ENCODE measurements at places on chromosomes 2 and 18.
A peak's percentile ranks its signal among the peaks of the same experiment; 100 is the strongest.

- DNase-seq, result no peak
These were observed 892 bp downstream of the CELF4 start for GRCh38 chr18:37564711-37565100.

- DNase-seq, result no peak
These were observed 1407.1 kb upstream of the ACVR2A start for GRCh38 chr2:146437712-146438111.

DNA sequence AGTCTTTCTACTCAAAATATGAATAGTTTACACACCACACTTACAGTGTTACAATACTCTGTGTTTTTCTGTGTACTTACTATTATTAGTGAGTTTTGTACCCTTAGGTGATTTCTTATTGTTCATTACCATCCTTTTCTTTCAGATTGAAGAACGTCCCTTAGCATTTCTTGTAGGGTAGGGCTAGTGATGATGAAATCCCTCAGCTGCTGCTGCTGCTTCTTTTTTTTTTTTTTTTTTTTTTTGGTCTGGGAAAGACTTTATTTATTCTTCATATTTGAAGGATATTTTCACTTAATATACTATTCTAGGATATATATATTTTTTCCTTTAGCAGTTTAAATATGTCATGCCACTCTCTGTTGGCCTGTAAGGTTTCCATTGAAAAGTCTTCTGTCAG lies 29.0 kb upstream of the SERPINB2 start:
- no peak for DNase-seq

DNA sequence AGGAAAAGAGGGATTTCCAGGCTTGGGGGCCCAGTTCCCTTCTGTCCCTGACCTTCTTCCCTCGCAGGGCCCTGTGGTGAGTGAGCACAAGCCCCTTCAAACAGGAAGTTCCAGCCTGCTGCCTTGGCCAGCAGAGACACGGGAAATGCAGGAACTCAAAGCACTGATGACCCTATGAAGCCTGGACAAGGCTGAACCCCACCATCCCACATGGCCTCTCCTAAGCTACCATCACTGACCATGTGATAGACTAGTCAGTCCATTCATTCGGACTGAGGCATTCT lies 196.4 kb downstream of the TNS1 start:
- DNase-seq, result no peak

DNA sequence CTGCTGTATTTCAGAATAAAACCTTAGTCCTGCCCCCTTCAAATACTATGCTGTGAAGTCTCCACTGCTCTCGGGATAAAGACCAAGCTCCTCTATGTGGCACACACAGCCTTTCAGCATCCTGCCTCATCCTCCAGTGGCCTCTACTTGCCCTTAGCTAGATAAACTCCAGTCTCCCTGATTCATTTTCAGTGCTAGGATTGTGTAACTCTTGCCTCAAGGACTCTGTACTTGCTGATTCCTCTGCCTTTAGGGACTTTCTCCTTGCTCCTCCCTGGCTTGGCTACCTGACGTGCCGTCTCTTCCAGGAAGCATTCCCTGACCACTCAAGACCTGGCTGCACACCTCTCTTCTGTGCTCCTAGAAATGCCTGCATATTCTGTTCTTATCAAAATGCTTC lies 416.7 kb downstream of the MTX2 start:
- DNase-seq, result no peak

GRCh38 chr2:170368370-170368769 lies 190.4 kb downstream of the MYO3B start:
- no peak for DNase-seq

GRCh38 chr18:48113691-48114090 lies 183.2 kb upstream of the SMAD2 start:
- no peak for DNase-seq

DNA sequence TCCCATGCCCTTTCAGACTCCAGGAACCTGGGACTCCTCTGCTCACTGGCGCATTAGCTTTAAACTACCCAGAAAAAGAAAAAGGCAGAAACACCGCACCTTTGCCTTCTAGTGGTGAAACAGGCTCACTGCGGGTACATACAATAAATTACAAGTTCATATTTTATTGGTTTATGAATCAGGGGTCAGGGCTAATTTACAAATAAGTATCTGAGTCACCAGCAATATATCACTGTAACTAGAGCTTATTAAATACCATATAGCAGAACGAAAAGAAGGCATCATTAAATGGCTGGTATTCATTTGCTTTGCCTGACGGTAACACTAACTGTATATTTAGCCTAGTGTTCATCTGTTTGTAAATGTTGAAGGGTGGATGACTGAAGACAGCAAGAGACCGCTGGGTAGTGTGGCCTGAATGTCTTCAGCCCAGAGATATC lies 26.9 kb upstream of the DTNB start:
- no peak for DNase-seq

DNA sequence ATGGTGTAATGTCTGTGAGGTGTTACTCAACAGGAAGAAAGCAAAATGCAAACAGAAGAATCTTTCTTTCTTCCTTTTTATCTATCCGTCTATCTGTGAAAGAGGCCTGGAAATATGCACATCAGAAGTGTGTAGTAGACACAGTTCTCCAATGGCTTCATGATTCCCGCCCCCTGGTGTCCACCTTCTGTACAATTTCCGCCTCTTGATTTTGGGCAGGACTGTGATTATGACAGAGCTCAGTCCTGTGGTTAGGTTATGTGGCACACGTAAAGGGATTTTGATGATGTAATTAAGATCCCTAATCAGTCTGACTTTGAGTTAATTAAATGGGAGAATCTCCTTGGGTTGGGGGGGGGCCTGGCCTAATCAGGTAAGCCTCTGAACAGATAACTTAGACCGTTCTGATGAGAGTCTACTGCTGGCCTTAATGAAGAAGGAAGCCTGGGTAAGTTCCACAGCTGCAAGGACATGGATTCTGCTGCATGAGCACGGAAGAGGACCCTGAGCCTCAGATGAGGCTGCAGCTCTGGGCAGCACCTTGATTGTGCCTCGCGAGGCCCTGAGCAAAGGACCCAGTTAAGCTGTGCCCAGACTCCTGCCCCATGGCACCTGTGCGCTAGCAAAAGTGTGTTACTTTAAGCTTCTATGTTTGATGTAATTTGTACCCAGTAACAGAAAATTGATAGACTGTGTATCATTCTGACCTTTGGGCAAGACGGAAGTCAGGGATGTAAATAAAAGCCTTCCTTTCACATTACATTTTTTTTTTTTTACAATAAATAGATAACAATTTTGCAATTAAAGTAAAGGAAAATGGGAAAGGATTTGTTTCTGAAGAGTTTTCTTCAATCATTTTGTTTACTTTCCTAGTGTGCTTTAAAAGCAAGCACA lies 11.3 kb upstream of the KCNF1 start:
- DNase-seq, result no peak

DNA sequence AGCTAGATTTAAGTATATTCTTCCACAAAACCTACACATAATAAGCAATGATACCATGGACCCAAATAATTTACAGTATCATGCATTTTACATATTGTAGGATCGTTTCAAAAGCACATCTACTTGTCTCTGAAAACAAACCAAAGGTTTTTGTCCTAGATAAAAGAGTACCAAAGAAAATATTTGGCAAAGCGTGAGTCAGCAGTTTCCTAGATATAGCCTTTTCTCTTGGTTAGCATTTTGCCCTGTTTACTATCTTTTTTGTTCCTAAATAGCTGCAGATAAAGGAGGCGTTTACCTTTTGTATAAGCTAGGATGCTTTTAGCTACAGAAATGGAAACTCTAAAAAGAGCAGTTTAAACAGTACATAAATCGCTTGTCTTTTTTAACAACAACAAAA lies 305.8 kb upstream of the GULP1 start:
- DNase-seq, result no peak

DNA sequence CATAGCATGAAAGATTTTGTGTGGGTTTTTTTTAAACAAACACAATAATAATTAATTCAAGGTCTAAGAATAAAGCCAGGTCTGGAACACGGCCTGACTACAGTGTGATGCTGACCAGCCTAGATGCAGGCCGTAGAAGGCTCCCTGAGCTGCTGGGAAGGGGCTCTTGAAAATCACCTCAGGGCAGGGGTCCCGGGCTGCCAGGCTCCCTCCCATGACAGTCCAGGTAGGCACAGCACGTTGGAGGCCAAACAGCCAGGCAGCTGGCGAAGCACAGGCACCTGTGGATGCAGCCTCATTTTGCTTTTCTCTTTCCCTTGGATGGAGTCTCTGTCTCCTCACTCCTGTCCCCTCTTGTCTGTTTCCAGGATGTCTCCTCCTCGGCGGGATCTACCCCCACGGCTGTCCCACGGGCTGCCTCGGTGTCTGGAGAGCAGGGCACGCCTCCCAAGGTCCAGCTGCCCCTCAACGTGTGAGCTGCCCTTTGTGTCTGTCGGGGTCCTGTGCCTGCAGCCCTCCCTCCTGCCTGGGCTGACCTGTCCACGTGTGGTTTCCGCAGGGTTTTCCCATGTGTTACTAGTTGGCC lies 194.5 kb downstream of the SEPTIN10 start:
- no peak for DNase-seq

GRCh38 chr2:47058003-47058931 lies 96.8 kb downstream of the STPG4 start:
- DNase-seq, result no peak

GRCh38 chr2:133576714-133577113 lies 8.5 kb upstream of the NCKAP5 start:
- DNase-seq, result no peak

DNA sequence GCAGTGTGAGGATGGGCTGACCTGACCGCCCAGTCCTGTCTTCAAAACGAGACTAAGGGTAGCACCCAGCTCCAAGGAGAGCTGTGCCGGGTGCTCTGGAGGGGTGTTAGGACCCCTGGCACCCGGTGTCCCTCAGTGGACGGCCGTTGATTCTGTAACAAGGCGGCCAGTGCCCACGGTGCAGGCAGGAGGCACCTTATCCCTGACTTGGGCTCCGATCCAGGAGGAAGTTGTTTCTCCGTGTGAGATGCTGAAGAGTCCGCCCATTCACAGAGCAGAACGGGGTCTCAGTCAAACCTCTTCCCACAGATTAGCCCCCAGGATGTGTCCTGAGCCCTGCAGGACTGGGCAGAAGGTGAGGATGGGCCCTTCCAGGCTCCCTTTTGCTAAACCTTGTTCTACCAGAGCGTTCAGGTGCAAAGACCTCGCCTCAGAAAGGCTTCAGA lies 123.0 kb downstream of the NFATC1 start:
- no peak for DNase-seq

- no peak for DNase-seq
These were observed 93.6 kb downstream of the XRCC5 start for GRCh38 chr2:216202626-216203250.

DNA sequence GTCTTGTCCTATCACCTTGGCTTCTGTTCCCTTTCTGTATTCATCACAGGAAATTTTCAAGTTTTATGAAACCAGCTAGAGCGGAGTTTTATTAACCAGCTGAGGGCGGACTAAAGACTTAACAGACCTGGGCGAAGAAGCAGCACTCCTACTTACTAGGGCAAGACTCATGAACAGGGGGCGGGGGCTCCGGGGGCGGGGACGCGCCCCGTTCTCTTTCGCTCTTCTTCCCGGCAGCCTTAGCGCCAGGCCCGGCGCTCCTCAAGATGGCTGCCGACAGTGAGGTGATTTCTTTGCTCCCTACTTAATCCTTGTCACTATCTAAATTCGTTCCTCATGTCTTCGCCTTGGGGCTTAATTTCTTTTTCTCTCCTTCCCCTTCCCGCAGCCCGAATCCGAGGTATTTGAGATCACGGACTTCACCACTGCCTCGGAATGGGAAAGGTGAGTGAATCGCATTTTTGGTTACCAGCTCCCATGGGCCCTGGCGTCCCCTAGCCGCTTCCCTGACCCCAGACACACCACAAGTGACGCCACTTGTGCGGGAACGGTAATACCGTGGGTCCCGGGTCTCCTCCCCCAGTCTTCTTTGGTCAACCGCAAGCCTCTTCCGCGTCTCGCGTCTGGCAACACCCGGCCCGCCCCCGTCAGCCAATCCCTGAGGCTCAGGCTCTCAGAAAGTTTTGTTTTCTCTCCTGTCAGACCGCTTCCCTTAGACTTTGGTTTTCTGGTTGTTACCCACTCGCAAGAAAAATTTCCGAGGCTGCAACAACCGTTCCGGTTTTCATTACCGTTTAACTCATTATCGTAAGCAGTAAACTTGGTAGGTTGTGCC lies at the start of gene RAB3GAP1:
RAB3GAP1 (plus strand) TSS at position 251 of the 835 bp plus-strand sequence; CDS start at position 267, 16 bp downstream.
- DNase-seq, result peak; percentile 56

DNA sequence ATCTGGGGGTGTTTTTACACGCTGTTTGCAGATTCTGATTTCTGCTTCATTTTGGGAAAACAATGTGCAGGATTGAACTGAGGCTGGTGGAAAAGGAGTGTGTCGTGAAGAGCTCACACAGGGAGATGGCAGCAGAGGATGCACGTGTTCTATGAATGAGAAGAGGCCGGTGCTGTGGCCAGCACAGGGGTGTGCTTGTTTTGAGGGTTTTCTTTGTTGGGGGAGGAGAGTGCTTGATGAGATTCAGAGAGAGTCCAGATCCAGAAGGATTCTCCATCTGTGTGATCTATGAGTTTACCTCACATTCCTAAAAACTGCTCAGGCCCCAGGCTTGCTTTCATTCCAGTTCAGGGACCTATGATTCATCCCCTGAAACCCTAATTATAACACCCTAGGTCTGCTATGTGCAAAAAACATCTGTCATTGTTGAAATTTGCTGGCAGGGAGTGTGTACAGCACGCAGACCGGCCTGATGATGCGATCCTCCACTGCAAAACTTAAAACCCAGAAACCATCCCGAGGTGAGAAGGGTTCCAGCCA lies 12.1 kb downstream of the TGFA start:
- no peak for DNase-seq

DNA sequence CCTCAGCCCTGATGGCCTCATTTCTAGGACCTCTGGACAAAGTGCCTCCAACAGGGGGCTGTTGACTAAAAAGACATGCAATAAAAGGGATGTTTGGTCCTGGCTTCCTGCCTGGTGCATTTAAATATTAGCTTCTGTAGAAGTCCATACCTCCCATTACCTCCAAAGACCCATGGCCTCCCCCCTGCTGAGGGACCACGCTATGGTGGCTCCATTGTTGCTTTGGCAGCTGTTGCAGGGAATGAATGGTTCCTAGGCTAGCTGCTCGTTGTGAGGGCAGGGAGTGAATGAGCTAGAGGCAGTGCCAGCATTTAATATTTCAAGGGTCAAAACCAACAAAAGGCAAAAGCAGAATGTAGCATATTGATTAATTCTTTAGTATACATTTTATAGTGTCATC lies 285.9 kb downstream of the SLC8A1 start:
- no peak for DNase-seq

- DNase-seq, result no peak
These were observed 5.4 kb upstream of the KCNE4 start for GRCh38 chr2:223046470-223047040.

GRCh38 chr2:202022755-202023154 lies 10.9 kb upstream of the FZD7 start:
- DNase-seq, result no peak

GRCh38 chr2:20050646-20051531 lies 539 bp downstream of the LAPTM4A start:
- no peak for DNase-seq

- DNase-seq, result no peak
These were observed 753.6 kb upstream of the TMEFF2 start for GRCh38 chr2:192948316-192948715.

DNA sequence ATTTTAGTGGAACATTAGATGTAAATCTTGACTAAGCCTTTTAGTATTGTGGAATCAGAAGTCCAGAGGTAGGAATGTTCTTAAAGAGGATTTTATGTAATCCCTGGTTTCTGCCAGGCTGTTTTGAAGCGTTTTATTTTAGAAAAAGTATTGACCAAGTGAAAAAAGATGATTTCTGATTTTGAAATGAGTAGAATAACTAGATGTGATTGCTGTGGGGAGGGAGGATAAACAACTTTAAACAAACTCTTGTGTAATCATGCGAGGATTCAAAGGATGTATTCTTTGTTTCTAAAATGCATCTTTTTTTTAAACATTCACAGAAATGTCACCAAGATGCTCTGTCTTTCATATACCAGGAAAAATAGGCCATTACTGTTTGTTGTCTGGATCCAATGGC lies 53.9 kb downstream of the PHLPP1 start:
- DNase-seq, result no peak

- no peak for DNase-seq
These were observed 55.2 kb upstream of the NCK2 start for GRCh38 chr2:105689484-105689883.
